ENCODE measurements at places on chromosomes 6 and 20.

DNA sequence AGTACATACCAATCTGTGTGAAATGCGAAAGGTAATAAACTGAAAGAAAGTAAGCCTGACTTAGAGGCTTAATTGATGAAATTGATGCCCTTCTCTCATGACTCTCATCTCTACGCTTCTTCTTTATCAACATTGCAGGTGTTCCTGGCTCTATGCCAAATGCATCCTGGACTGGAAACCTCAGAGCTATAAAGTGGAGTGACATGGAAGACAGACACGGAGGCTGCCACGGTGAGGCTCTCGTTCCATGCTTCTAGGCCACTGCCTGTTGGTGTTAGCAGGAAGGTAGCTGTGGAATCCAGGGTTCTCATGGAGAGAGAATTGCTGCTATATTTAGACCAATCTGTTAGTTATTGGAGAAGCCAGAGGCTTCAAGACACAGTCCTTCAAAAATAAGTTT lies 73.2 kb downstream of the C6orf52 start:
- DNase-seq: no peak

DNA sequence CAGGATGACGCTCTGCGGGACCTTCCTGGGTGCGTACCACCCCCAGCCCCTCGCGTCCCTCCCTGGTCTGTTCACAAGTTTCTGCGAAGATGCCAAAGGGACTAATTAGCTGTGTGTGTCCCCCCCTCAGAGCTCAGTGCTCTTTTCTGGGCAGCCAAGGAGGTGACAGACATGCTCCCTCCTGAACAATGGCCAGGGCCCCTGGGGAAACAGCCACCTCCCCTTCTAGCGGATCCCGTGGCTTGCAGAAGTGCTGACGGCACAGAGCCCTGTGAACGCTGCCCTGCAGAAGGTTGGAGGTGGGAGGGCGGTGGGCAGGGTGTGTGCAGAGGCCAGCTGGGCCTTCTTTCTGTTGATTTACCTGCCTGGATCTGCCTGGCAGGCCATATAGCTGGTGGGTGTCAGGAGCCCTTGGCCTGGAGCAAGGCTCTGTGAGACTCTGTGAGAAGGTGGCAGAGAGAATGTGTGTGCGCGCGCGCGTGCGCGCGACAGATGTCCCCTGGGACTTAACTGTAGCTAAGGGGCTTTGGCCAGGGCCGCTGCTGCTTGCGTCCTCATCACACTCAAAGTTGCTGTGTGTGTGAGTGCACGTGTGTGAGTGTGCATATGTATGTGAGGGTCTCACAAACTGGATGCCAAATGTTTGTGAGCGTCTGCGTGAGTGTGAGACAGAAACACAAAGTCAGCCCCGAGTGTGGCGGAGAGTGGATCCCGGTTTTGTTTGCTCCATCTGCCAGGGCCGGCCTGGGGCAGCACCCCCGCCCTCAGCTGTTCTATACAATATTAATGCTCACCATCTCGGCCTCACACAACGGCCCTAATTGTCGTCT lies 3.5 kb upstream of the MYT1 start:
- DNase-seq: no peak

DNA sequence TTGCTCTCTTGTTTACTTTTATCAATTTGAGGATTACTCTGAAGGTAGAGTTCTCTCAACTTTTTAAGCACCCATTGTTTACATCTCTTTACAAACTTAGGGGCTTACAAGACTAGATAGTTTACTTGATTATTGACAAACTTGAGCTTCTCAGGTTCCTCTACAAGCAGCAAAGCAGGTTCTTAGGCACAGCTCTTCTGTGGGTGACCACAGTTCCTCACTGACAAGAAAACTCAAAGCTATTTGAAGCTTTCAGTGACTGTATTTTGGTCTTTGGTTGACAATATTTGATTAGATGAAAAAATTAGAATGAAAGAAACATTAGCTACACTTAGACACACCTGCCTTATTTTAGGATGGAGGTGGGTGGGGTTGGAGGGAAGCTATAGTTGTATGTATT lies 327.3 kb upstream of the RUNX2 start:
- no peak for DNase-seq

- DNase-seq: no peak
Observed at GRCh38 chr6:165480916-165481315, 171.5 kb upstream of the C6orf118 start.

GRCh38 chr6:1679031-1679687 lies 69.4 kb downstream of the FOXC1 start:
- DNase-seq: no peak

DNA sequence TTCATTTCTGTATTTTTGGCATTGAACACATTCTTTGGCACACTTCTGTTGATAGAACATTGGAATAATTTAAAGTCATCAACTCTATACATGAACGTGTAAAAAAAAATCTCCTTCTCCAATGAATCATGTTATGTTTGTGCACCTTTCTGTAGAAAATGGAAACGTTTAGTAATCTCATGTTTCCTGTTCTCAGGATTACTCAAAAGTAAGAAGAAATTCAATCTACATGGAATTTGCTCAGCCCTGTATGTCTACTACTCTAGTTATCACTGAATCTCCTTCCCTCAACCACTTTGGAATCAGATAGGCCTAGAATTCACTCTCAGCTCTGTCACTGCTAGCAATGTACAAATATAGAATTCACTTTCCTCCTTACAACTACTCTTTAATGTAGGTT lies 103.6 kb downstream of the COL21A1 start:
- no peak for DNase-seq

- no peak for DNase-seq
Observed at GRCh38 chr20:3071610-3072529, at the start of gene OXT. OXT (plus strand) TSS chr20:3071620; CDS start chr20:3071656, 36 bp downstream.

DNA sequence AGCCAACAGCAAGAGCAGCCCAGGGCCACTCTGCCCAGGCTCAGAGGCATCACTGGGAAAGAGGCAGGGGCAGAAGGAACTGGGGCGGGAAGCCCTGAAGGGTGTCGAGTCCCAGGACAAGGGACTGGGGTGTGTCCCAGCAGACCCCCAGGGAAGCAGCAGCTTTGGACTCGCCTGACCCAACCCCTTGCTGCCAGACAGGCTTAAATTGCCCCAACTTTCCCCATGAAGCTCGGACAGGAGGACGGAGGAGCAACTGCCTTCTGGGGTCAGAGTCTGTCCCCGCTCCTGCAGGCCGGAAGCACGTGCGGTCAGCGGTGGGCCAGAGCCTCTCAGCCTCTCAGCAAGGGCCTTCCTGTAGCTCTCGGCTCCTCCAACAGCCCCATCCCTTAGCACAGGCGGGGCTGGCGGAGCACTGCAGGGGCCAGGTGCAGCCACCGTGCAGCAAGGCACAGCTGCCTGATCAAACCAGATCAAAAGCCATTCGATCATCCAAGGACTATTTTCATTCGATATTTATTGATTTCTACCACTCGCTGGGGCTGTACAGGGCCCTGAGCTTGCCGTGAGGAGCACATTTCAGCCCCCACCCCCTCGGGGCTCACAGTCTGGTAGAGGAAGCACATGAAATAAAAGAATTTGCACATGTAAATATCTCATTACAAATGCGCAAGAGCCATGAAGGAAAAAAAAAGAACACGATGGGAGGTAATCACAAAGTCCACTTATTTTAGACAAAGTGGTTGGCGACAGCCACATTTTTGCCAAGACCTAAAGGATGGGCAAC lies 31.8 kb upstream of the STX16 start:
- DNase-seq: no peak

GRCh38 chr6:6406715-6407070 lies 86.2 kb upstream of the F13A1 start:
- DNase-seq: no peak

GRCh38 chr20:20317621-20318364 lies 50.1 kb upstream of the INSM1 start:
- no peak for DNase-seq

DNA sequence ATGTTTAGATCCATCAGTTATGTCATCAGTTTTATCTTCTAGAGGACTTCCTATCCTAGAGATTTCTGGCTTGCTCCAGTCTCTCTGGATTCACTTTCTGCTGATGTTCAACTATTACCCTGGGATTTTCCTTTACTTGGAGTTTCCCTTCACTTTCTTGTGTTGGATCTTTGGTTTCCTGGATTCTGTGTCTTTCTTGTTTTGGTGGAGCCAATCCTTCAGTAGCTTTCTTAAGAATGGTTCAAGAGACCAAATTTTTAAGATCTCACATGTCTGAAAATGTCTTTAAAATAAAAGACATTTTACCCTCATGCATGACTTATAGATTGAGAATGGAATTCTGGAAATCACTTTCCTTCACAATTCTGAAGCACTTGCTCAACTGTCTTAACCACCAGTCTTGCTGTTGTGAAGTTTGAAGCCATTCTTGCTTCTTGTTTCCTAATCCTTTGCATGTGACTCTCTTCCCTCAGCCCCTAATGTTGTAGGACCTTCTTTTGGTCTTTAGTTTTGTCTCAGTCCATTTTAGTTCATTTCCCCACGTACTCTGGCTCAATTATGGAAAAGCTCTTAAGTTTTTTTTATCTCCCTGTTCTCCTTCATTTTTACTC lies 87.9 kb downstream of the ARID1B start:
- DNase-seq: no peak

DNA sequence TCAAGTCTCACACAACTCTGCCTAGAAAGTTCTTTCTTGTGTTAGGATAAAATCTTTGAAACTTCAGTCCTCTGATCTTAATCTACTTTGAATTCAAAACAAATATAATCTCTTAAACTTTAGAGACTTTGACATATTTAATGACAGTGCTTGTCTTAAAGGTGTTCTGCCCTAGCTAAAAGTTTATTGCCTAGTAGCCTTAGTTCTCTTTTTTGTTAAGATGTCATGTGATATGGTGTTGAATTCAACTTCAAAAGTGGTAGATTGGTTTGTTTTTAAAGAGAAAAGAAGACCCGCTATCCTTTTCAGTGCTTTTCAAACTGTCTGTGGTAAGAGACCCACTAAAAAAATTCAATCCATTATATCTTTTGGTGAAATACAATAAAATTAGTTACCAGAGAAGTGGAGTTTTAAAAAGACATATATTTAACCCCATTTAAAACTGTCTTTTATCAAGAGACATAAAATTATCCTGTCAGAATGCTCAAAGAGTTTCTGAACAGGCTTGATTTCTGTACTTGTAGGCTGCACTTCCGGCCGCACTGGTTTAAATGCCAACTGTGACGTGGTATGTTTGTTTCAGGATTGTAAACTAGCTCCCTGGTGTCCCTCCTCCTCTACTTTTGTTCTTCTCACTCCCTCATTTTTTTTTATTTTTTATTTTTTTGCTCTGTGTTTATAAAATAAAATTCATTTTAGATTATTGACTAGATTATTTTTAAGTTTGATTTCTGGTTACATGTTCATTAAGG lies 76.5 kb downstream of the QKI start:
- DNase-seq: no peak

GRCh38 chr6:33915134-33915533 lies 111.3 kb upstream of the MLN start:
- DNase-seq: no peak

DNA sequence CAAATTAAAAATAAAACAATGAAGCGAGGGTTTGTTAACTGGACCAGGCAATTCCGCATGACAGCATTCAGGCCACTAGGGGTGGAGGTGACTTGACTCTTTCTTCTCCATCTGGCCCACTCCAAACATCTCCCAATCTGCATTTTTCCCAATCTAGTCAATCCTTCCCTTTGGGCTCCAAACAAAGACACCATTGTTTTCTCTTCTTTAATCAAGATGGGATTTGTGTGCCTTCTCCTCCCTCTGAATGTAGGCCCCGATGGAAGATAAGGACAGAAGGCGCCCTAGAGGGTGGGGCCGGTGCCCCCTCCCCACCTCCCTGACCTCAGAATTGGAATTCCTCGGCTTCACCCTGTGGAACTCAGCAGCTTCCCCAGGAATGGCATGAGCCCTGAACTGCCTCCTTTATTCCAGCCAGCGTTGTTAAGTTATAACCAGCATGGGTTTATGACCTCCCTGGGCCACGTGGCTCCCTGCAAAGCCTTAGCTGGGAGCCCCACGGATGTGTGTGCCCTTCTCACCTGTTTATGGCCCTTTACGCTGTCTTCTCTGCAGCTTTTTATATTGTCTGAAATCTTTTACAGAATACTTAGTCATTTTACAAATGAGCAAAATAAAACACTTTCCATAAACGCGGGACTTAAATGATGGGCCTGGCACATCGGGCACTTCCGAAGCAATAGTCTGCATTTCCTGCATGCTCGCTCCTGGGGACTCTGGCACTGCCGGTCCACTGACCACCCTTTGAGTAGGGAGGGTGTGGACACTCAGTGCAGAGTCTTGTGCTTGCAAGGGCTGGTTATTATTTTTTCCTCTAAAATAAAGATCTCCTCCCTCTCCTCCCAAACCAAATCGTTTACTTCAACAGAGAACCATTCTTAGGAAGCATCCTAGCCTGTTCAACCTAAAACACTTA lies 24.5 kb downstream of the OVOL2 start:
- no peak for DNase-seq

DNA sequence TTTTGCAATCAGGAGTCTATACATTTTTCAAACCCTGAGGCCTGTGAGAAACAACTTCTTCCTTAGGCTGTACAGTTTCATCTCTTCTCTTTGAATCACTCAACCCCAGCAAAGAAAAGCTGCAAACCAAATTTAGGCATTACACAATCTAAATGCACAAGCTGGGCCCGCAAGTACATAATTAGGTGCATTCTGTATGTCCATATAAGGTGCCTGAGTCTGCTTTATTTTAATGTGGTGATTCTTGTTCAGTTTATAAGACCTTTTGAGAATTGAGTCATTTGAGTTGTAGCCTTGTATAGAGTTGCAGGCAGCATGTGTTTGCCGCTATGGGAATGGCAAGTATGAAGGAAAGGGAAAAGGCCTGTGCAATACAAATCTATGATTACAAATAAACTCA lies 709.6 kb upstream of the MARCKS start:
- DNase-seq: no peak

GRCh38 chr6:169165561-169166300 lies 87.9 kb downstream of the THBS2 start:
- no peak for DNase-seq

DNA sequence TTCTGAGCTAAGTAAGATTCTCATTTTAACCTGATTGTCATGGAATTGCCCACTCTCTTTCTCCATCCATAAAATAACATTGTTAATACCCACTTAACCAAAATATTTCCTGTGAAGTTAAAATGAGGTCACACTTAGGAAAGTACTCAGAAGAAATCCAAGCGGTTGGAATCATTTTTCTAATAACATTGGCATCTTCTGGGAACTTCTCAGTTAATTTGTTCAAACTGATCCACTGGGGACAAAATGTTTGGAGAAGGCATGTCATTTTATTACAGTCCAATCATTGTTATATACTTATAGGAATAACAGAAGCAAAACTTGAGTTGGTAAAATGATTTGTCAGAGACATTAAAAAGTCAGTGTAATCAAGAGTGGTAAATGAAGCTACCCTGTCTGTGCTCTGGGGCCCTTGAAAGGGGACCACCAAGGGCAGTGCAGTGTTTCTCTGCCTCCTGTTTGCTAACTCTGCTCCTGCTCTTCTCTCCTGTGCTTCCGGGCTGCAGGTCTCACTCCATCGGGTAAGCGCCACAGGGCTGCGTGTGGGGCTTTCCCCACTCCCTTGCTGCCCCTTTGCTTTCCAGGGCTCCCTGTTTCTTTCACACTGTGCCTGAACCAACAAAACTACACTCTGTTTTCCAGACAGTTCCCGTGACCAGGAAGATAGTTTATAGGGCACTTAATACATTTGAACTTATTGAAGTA lies 50.1 kb downstream of the HDDC2 start:
- no peak for DNase-seq

GRCh38 chr6:47733879-47734558 lies 35.6 kb downstream of the ADGRF4 start:
- DNase-seq: no peak

GRCh38 chr6:33885132-33886057 lies 81.6 kb upstream of the MLN start:
- DNase-seq: no peak
